NCI-H510A (cell line): ENCODE measurements at places on chromosomes 7 and 10.

GRCh38 chr7:134469622-134470021 lies 10.7 kb upstream of the AKR1B1 start:
- DNase-seq = no peak

- no peak for DNase-seq
Observed at GRCh38 chr7:115227473-115228235, 305.8 kb downstream of the MDFIC start.

GRCh38 chr7:142889816-142890215 lies 4.3 kb upstream of the TRPV6 start:
- DNase-seq = no peak

- DNase-seq = no peak
Observed at GRCh38 chr7:95018021-95018420, 110.6 kb downstream of the PPP1R9A start.

- no peak for DNase-seq
Observed at GRCh38 chr10:22434521-22434920, 89.2 kb downstream of the SPAG6 start.

GRCh38 chr10:102038410-102038809 lies 17.6 kb downstream of the ARMH3 start:
- no peak for DNase-seq

DNA sequence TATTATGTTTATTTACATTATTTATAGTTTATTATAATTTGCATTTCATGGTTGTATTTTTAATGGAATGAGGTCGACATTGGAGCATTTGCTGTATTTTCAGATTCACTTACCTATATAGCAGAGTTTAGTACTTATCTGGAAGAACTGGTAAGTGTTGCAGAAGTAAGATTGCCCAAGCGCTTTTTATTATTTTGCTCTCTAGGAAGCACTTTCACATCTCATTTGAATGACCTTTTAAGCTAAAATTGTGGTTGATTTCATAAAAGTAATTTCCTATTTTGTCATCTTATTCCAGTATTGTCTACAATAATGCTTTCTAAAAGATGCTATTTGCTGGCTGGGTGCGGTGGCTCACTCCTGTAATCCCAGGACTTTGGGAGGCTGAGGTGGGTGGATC lies 28.6 kb downstream of the SEC61A2 start:
- DNase-seq = no peak

- no peak for DNase-seq
Observed at GRCh38 chr10:123009105-123009820, 457 bp downstream of the ACADSB start.

DNA sequence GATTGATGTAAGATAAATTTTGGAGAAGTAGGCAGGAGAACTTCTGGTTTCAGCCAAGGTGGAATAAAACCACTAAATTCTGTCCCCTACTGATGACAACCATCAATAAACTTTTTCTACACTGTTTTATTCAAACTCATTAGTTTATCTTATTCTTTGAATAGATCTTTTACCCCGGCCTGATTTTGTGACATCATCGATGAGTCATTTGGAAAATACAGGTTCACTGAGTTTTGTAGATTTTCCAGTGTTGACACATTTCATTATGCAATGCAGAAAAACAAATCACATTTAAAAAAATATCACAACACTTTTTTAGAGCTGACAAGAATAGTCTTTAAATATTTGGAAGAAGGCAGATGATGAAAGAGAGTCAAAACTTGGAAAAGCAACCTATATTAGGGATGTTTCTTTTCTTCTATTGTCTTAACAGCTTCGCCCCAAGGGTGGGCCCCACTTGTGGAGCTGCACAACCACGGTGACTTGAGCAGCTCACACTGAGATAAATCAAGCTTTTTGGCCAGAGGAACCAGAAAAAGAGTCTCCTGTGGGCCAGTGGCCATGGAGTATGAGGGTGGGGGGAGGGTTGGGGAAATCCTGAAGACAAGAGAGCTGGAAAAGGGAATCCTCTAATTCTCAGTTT lies 112.8 kb downstream of the PTEN start:
- no peak for DNase-seq

- no peak for DNase-seq
Observed at GRCh38 chr10:131078131-131078881, 233.2 kb downstream of the TCERG1L start.

DNA sequence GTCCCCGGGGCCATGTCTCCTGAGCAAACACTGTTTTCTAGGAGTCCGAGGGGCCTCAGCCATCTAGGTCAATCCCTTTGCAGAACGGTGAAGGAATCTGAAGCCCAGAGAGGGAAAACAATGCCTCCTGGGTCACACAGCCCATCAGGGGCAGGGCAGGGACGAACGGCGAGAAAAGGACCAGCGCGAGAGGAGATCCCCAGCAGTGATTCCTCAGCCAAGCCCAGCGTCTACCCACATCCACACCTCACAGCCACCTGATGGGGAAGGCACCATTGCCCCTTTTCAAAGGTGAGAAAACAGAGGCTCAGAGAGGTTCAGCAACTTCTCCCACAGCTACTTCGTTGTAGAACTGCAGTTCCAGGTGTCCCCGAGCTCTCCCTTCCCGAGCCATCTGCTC lies 17.9 kb upstream of the PSMG3 start:
- DNase-seq = no peak

- DNase-seq = no peak
Observed at GRCh38 chr7:138919911-138920310, 61.3 kb downstream of the KIAA1549 start.

DNA sequence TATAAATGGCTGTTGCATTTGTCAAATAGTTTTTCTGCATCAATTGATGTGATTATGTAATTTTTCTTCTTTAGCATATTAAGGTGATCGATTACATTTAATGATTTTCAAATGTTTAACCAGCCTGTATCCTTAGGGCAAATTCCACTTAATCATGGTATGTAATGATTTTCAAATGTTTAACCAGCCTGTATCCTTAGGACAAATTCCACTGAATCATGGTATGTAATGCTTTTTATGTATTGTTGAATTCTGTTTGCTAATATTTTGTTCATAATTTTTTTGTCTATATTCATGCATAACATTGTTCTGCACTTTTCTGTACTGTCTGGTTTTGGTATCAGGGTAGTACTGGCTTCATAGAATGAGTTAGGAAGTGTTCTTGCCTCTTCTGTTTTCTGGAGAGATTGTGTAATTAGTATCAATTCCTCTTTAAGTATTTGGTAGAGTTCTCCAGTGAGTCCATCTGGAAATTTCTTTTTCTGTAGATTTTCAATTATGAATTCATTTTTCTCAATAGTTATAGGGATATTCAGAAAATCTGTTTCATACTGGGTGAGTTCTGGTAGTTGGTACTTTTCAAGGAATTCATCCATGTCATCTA lies 393.2 kb upstream of the FOXK1 start:
- no peak for DNase-seq

DNA sequence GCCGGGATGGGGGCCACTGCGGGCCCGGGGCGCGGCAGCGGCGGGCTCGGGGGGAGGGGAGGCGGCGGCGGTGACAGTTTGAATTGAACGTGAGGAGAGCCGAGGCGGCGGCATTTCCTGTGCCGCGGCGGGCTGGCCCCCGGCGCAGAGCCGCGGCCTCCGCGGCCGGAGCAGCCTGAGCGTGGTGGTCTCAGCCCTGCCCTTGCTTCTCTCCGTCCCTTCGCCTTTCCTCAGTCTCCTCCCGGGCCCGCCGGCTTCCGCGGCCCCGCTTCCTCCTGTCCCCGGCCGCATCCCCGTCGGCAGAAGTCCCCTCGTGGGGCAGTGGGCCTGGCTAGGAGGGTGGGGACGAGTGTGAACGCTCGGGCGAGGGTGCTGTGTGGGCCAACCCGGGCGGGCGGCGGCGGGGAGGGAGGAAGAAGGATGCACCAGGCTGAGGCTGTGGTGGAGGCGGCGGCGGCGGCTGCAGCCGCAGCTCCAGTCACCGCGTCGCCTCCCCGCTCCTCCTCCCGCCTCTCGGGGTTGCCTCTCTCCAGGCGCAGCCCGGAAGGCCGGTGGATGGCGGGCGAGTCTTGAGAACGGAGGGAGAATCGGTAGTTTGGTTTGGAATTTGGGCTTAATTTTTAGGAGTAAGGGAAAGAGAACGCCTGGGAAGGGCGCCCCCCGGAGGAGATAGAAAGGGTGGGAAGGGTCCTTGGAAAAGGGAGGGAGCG lies 690 bp downstream of the SEPTIN7 start:
- peak; percentile 52 for DNase-seq

GRCh38 chr7:146411975-146412374 lies 295.4 kb downstream of the CNTNAP2 start:
- no peak for DNase-seq

GRCh38 chr10:77643795-77644468 lies 6.3 kb upstream of the KCNMA1 start:
- no peak for DNase-seq

GRCh38 chr7:90165724-90166123 lies 11.5 kb downstream of the STEAP1 start:
- DNase-seq = no peak

GRCh38 chr7:26891400-26892350 lies 27.3 kb upstream of the SKAP2 start:
- DNase-seq = no peak
